ENCODE measurements at places on chromosomes 5 and 9.

DNA sequence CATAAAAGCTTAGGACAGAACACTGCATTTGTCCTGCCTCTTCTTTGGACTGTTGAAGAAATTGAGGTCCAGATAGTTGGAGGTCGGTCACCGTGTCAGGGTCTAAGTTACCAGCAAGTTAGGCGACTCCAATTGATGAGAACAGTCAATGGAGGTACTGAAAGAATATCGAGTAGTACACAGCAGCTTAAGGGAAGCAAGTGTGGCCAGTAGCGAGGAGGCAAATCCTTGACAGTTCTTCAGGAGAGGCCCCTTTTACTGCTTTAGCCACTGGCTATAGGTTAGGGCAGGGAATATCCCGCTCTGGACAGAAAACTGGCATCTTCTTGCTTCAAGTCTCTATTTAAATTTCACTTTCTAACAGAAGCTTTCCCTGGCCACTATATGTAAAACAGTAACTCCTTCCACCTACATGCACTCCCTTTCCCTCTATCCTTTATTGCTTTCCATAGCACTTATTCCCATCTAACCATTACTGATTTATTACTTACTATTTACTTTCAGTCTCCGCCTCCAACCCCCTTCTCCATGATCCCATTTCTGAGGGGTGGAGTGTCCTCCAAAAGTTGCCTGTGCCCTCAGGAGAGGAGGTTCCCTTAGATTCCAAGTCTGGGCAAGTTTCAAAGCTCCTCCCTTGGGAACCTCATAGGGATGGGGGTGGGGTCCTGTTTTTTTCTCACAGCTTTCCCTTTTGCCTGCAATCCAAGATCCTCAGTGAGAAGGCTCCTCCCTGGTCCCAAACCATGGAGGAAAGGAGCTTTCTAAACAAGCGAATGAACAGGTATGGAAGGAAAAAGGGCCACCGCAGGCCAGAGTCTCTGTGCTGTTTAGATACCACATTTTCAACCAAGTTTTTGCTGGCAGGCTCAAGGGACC, 4.1 kb upstream of the PRDM6 start:
- no peak for DNase-seq

DNA sequence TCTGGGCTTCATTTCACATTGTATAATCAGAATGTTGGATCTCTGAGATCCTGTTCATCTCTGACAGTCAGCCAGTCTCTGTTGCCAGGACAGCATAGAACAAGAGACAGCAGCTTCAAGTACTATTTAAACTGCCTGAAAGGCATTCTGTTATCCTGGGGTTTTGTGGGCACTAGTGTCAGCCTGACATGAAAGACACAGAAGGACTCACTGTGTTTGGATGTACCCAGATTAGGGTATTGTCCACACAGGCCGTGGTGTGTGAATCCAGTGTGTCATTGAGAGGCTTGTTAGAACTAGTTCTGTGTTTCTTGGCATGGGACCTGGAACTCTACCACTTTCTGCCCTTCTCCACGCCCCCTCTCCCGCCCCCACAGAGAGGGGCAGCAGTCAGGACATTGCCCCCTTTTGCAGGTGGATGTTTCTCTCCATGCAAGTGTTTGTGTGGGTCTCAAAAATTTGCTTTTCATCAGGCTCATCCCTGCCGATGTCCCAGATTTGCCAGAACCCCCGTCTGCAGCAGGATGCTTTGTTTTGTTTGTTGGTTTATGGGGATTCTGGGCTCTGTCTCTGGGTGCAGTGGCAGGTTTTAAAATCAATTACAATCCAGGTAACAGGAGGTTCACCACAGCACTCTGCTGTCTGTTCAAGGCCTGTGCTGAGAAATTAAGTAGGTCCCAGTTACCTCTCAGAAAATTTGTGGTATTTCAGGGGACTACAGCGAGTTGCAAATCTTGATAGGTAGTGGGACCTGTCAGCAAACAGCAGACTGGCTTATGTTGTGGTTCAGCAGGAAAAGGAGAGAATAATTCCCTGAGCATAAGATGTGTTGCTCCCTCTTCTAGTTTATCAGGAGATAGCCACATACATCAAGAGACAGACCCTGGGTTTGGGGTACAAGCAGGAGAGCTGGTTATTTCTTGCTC, 144.6 kb downstream of the DOCK2 start:
- peak; percentile 57 for DNase-seq

- peak; percentile 14 for DNase-seq
These were observed 339.6 kb upstream of the CCNH start for GRCh38 chr5:87752362-87752761.

GRCh38 chr5:97355775-97356174, 172.7 kb upstream of the RIOK2 start:
- no peak for DNase-seq

DNA sequence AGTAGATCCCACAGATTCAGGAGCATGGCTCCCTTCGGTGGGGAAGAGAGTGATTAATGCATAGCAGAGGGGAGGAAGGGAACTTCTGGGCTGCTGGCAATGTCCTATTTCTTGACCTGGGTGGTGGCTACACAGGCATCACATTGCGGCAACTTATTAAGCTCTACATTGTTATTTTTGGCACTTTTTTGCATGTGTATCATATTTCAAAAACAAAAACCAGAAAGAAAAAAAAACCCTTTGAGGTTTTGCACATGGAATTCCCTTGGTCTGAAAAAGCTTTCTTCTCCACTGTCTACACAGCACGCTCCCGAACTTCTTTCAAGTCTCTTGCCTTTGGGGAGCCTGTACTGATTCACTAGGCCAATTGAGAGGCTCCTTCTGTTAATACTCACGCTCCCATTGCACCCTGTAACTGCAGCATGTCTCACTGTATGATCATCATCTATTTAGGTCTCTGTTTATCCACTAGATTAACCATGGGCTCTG, 25.1 kb downstream of the CEMIP2 start:
- no peak for DNase-seq

DNA sequence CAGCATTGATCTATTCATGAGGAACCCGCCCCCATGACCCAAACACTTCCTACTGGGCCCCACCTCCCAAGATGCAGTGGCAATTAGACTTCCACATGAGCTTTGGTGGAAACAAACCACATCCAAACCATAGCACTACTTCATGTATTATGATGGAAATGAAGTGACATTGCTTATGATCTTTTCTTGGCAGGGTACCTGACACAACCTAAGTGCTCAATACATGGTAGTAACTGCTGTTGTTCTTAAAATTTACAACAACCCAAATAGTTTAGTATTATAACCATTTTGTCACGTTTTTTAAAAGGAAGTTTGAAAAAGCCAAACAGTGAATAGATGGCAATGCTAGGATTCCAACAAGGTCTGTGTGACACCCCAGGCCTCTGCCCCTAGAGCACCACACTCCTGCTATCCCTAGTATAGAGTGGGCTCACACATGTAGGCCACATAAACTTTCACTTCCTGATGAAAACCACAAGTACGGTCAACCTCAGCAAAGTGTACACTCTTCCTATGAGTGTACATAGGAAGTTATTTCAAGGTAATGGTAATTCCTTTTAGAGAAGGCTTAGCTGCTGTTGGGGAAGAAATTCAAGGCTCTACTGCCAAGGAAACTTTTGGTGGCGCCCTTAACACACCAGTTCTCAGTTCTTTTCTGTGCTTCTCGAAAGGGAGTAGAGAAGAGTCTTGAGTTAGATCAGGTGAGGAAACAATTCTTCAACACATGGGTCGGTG, 97.6 kb downstream of the ARSB start:
- DNase-seq: no peak

DNA sequence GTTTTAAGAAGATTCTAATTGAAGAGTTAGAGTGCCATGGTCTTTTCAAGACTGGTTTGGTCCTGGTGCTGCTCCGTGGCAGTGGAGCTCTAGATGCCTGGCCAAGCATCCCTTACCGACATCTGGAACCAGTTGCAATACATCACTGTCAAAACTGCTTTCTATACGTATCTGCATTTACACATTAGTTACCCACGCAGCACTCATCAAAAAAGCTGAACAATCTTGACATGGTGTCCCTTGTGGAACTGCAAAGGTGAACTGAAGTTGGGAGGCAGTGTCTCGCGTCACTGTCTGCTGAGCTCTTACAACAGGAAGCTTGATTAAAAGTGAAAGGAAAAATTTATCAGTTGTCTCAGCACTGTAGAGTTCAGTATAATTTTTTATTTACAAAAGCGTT, 82.6 kb downstream of the PBX3 start:
- no peak for DNase-seq

DNA sequence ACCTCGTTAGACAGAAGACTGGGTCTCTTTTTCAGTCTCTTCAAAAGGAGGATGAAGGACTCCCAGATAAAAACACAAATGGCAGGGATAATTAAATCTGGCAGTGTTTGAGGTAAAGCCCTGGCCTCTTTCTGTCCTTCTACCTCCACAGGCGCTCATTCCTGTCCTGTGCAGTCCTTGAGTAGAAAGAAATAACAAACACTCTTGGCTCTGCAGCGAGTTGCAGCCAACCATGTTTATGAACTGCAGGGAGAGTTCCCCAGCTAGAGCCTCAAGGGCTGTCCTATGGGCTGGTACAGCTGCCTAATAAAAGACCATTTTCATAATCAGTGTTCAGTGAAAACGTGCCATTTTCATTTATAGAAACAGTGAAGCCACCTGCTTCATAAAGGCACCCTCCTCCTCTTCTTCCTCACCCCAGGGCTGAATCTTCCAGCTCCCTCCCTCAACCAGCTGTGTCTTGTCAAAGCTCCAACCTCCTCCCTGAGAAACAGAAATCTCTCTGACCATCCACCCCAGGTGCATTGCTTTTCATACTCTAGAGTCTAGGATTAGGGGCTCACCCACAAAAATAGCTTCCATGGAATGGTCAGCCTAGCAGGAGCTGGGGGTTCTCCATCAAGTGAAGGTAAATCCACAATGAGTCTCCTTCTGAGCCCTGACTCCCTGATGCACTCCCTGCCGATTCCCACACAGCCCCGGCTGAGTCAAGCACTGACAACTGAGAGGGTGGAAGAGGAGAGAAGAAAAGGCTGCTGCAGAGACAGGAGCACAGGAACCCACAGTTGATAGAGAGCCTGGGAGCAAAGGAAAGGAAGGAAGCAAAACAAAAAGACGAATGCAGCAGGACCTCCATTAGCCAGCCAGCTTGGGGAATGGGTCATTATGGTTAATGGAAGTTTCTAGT, 150.7 kb downstream of the CMYA5 start:
- no peak for DNase-seq

GRCh38 chr5:181217803-181218062, 5.3 kb upstream of the TRIM41 start:
- DNase-seq: no peak

DNA sequence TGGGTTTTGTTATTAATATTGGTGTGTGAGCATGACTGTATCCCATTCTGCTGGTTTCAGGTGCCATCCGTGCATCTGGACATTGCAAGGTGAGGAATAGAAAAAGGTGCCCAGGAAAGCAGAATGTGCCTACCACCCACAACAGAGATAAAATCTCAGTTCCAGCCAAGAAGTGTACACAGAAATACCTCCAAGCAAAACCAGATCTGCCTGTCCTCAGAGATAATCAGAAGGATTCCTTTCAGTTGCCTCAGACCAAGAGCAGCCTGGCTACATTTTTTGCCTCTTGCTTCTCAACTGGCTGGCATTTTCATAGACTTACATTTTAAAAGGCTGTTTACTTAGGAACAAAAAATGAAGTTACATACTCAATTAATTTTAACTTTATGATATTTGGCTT, 12.1 kb upstream of the ABLIM3 start:
- peak; percentile 48 for DNase-seq

DNA sequence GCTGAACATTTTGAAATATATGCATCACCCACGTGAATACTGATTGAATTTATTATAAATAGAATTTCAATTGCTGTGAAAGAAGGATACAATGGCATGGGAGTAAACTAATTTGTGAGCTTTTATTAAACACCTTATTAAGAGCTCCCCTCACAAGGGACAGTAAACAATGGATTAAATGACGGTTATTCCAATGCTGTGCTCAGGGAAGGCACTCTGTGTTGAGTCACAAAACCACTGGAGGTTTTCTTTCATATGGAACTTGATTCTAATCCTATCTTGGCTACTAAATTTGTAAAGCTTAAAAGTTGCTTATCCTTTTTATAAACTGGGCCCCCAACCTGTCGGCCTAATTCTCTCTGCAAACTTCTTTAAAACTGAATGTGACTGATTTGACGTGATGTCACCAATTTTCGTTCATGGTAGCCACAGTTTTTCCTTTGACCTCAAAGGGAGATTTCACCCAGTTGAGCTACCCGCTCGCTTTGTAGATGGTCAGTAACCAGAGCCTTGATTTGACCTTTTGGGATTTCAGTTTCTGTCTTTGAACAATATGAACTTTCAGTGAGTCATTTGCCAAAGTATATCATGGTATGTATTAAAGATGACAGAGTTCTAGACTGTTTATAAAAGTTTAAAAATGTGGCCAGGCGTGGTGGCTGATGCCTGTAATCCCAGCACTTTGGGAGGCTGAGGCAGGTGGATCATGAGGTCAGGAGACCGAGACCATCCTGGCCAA, 61.3 kb upstream of the PIK3R1 start:
- no peak for DNase-seq

DNA sequence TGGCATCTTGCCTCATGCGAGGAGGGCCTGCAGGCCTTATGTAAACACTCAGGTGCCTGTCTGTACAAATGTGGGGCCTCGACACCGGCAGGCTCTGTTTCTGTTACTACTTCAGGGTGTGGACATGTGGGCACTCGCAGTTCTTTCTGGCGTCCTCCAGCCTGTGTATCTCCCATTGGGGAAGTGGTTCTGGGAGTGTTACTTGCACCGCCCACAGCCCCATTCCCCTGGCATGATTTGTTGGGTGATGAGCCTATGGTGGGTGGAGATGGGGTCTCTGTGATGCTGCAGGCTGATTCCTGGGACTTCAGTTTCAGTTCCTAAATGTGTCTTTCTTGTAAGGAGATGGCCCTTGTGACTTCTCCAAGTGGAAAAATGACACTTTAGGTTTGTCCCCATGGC, 82.1 kb upstream of the PITX1 start:
- DNase-seq: peak; percentile 71

DNA sequence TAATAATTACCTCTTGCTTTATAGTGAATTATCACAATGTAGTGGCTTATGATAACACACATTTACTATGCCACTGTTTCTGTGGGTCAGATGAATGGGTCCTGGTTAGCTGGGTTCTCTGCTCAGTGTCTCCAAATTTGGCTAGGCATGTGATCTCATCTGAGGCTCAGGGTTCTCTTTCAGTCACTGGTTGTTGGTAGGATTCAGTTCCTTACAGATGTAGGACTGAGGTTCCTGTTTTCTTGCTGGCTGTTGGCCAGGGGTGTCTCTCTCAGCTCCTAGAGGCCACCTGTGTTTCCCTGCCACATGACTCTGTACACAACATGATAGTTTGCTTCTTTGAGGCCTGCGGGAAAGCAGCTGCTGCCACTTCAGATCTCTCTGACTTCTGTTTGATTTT, 7.1 kb downstream of the NFX1 start:
- no peak for DNase-seq

GRCh38 chr5:134874831-134875655, 872 bp downstream of the TXNDC15 start:
- peak; percentile 69 for DNase-seq
